ENCODE measurements at places on chromosomes 13 and 19.
A peak's percentile ranks its signal among the peaks of the same experiment; 100 is the strongest.

- DNase-seq, result no peak
These were observed 15.0 kb downstream of the LIPE start for GRCh38 chr19:42412227-42412626.

GRCh38 chr13:44331912-44332851 is 41.4 kb upstream of the SERP2 start:
- DNase-seq, result peak; percentile 81

GRCh38 chr19:29596080-29596727 is 9.9 kb upstream of the POP4 start:
- DNase-seq, result no peak

DNA sequence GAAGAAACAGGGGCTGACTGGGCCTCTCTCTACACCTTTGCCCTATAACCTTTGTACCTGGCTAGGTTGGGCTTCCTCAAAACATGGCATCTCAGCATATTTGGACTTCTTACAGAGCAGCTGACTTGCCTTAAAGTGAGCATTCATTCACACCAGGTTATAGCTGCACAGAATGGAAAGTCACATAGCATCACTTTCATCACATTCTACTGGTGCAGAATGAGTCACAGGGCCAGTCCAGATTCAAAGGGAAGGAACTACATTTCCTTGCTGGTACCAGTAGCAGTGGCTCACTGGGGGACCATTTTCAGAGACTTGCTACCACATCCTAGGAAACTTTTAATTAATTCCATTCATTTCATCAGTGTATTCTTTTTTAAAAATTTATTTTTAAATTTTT is 20.3 kb upstream of the TPTE2 start:
- DNase-seq, result no peak

GRCh38 chr13:113417836-113418721 is 35.2 kb downstream of the ADPRHL1 start:
- no peak for DNase-seq

GRCh38 chr13:113053801-113054604 is 51.6 kb upstream of the F7 start:
- DNase-seq, result no peak

DNA sequence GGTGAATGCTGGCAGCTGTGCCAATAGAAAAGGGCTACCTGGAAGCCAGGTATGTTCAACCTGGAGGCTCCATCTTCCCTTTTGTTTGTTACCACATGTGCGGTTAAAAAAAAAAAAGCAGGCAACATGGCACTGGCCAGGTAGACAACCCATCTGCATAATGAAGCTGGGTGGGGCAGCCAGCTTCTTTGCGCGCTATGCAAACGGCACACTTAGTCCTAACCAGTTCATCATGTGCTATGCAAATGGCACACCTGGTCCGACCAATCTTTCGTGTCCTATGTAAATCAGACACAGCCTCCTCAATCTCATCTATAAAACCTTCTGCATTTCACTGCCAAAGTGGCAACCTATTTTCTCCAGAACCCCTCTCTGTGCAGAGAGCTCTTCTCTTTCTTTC is 11.3 kb upstream of the IGSF23 start:
- no peak for DNase-seq

GRCh38 chr19:36488846-36489117 is 579 bp downstream of the ZNF566 start:
- no peak for DNase-seq

GRCh38 chr19:56837492-56838023 is 3.0 kb downstream of the PEG3 start:
- DNase-seq, result peak; percentile 88

DNA sequence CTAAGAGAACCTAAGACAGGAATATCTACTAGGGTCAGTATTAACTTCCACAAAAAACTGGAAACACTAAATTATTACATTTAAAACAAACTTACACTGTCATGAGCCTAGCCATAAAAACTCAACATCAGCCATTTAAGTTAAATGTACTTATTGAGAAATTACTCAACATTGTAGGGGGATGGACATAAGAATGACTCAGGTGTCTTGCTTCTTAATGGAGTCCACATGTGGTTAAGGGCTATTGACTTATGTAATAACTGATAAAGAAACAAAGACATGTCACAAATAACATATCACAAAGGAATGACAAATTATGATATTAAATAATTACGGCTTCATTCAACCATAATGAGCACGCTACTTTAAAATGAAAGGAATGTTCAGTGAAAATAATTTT is 36.2 kb downstream of the CLDN10 start:
- DNase-seq, result no peak

GRCh38 chr13:53612200-53612599 is 583.6 kb downstream of the OLFM4 start:
- DNase-seq, result no peak

All from left hindlimb (tissue), 1 donor.